Activated T-cell treated with anti-CD3 and anti-CD28 coated beads for 1 hour (primary cell): ENCODE measurements at places on chromosomes 12 and 14.

GRCh38 chr12:113065126-113066007 lies 8.8 kb downstream of the DTX1 start:
- DNase-seq, result no peak

GRCh38 chr12:112380663-112381405 lies 1.4 kb downstream of the HECTD4 start:
- no peak for DNase-seq

- DNase-seq, result no peak
Measured at GRCh38 chr14:34051966-34052657, 101.2 kb upstream of the EGLN3 start.

- no peak for DNase-seq
Measured at GRCh38 chr12:126726481-126727217, 1540.3 kb upstream of the TMEM132C start.

DNA sequence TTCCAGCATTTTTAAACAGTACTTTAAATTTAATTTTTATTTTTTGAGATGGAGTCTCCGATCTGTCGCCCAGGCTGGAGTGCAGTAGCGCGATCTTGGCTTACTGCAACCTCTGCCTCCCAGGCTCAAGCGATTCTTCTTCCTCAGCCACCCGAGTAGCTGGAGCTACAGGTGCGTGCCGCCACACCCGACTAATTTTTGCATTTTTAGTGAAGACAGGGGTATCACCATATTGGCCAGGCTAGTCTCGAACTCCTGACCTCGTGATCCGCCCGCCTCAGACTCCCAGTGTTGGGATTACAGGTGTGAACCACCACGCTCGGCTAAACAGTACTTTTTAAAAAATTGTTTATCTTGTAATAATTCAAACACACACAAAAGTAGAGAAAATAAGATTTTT lies 4.2 kb upstream of the FOXJ2 start:
- DNase-seq, result no peak

- no peak for DNase-seq
Measured at GRCh38 chr14:58919217-58919616, 269.2 kb upstream of the DAAM1 start.

DNA sequence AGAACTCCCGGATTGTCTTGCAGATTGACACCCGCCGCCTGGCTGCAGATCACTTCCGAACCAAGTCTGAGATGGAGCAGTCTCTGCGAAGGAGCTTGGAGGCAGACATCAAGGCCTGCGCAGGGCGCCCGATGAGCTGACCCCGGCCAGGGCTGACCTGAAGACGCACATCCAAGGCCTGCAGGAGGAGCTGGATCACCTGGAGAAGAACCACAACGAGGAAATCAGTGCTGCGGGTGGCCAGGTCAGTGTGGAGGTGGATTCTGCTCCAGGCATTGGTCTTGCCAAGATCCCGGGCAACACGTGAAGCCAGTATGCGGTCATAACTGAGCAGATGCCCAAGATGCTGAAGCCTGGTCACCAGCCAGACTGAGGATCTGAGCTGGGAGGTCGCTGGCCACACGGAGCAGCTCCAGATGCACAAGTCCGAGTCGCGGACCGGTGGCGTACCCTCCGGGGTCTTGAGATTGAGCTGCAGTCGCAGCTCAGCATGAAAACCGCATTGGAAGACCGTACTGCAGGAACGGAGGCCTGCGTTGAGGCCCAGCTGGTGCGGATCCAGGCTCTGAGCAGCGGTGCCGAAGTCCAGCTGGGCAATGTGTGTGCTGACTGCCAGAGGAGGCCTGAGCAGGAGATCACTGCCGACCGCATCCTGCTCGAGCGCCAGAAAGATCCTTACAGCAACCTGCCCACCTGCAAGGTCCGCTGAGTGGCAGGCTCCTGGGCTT lies 12.4 kb upstream of the A2M start:
- DNase-seq, result no peak

DNA sequence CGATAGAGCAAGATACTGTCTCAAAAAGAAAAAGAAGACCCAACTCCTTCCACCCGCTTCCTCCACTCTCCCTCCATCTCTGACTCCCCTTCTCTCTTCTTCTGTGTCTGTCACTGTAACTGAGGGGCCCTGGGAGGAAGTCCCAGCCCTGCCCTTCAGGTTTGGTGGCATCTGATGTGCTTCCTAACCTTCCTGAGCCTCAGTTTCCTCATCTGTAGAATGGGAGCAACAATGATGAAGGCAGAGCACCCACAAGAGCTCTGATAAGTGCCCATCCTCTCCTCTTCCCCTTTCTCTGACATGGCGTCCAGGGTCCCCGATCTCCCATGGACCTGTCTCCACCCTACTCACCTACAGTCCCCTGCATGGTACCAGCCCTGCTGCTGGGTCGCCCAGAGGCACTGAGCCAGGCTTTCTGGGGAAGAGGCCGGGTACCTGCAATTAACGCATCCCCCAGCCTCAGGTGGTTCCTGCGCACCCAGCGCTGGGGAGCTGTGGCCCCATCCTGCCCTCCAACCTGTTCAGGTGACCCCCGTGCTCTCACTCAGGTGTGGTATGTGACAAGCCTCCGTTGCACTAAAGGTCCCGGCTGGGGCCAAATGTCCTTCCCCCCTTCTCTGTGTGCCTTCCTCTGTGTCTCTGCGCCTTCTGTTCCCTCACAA lies 13.2 kb downstream of the FOXN4 start:
- DNase-seq, result no peak

DNA sequence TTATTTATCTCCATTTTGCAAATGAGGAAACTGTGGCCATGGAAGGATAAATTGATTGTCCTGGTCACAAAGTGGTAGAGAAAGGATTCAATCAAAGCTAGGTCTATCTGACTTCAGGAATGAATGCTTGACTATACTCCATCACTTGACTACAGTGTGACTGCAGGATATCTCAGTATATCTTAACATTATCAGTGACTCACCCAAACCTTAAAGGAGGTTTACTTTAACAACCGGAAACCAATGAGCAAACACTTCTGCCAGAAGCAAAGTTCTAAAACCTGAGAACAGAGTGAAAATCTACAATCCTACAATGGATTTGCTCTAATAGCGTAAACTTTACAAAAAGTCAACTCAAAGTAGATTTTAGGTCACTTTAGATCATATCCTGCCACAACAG lies 277.0 kb downstream of the CEP128 start:
- DNase-seq, result no peak

DNA sequence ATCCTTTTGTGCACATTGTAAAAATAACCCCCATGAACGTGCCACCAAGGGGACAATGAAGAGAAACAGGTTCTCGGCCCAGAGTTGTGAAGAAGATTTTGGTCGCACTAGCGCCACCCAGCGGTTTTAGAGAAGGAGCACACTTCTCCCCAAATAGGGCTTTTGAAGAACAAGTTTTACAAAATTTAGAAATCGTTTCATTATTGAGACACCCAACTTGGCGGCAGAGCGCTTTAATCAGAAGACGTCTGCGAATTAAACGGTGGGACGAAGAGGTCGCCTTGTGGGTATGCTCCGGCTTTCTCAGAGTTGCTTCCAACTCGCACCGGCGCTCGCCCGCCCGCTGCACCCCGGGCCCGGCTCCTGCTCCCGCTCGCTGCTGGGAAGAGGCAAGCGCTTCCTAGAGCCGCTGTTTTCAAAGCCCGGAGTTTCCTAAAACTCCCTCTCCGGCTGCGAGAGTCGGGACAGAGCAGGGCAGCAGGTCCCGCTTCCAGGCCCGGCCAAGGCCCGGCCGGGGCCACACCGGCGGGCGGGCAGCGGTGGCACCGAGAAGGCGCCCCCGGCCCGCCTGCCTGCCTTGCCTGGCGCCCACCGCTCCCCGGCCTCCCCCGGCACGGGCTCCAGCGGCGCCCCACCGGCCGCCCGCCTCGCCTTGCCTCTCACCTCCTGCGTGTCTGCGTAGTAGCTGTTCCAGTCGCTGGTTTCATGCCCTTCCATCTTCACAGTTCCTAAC lies 645 bp downstream of the FOXA1 start:
- DNase-seq, result no peak

DNA sequence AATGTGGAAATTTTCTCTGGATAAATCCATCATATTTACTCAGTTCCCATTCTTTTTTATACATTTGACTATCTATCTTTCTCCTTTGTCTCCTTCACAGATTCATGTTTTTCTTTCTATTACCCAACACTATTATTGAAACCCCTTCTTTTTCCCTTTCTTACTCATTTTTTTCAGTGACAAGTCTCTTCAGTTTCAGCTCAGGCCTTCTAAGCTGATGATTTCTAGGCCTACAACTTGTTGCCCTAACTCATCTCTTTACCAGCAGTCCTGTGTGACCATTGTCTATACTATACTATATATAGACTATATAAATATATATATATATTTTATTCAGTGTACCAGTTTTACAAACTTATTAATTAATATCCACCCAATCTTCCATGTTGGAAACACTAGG lies 31.8 kb downstream of the SLC16A7 start:
- DNase-seq, result no peak

DNA sequence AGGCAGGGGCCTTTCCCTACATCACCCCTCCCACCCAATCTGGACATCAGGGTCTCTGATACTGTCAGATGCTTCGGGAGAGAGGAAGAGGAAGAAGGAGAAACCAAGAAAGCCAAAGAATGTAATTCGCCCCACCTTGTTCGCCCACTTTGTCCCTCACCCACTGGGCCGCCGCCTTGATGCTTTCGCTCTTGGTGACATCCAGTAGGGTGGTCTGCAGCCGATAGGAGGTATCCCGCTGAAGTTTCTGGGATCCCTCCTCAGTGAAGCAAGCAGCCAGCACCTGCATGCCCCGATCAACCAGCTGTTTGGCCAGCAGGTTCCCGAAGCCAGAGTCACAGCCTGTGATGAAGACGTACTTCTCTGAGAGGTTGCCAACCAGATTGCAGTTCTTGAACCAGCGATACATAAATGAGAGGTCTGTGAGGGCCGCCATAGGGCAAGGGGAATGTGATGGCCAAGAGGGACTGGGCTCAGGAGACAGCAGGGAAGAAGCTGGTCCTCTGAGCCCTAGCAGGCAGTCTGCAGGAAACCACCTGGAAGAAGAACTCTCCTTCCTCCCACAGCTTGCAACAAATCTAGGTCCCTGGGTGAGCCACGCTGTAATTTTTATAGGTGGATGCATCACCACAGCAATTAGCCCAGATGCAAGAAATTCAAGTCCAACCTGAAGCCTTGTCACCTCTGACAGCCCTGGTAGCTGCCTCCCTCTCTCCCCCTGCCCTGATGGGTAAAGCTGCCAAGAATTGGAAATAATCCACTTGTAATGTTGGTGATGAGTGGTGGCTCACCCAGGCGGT lies at the start of gene SDR9C7:
Gene SDR9C7 (minus strand): TSS at position 583 of the 800 bp plus-strand sequence. CDS start 147 bp downstream, at position 436.
- no peak for DNase-seq

- no peak for DNase-seq
Measured at GRCh38 chr12:59067083-59067482, 146.8 kb upstream of the LRIG3 start.

DNA sequence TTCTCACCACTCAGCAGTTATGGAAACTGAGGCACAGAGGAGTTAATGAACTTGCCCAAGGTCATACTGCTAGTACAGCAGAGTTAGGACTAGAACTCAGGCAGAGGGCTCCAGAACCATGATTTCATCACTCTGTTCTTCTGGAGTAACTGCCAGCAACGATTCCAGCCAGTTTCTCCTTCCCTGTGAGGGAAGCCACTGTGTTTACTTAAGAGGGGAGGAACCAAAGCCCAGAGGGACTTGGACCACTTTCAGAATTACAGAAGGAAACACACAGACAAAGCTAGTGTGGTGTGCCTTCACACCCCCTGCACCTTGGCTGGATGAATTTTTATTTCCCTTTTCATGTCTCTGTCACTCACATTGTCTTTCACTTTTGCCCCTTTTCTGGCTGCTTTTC lies 398.2 kb downstream of the DPF3 start:
- no peak for DNase-seq

DNA sequence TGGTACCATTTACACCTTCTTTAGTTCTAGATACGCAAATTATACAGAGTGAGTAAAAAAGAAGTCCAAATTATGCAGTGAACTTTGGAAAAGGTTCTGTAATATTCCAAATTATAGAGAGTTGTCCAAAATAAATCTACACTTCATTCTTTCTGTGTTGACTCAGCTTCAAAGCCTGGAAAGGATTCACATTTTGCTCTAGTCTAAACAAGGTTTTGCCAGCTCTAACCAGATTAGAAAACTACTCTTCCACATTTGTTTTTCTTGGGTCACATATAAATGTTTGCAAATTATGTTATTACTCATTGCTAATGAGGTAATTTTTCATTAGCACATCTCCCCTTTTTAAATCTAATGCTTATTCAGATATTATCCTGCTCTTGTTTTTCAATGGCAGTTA lies 1562.4 kb upstream of the SEL1L start:
- DNase-seq, result no peak

GRCh38 chr12:48160807-48161206 lies 3.5 kb upstream of the ASB8 start:
- no peak for DNase-seq

GRCh38 chr14:89198544-89199329 lies 218.3 kb downstream of the FOXN3 start:
- DNase-seq, result no peak

DNA sequence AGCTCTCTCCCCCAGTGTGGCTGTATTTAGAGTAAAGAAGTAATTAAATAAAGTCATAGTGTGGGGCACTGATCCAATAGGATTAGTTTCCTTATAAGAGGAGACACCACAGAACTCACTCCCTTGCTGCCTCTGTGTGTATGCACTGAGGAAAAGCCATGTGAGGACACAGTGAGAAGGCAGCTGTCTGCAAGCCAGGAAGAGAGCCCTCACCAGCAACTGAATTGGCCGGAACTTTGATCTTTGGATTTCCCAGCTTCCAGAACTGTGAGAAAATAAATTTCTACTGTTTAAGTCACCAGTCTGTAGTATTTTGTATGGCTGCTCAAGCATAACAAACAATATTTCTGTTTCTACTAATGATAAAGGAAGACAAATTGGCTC lies 368.7 kb upstream of the PRICKLE1 start:
- DNase-seq, result no peak

GRCh38 chr12:123533672-123534643 lies at the start of gene RILPL1:
Gene RILPL1 (minus strand): TSS chr12:123533719. CDS start chr12:123533482, 237 bp downstream.
- peak; percentile 27 for DNase-seq

DNA sequence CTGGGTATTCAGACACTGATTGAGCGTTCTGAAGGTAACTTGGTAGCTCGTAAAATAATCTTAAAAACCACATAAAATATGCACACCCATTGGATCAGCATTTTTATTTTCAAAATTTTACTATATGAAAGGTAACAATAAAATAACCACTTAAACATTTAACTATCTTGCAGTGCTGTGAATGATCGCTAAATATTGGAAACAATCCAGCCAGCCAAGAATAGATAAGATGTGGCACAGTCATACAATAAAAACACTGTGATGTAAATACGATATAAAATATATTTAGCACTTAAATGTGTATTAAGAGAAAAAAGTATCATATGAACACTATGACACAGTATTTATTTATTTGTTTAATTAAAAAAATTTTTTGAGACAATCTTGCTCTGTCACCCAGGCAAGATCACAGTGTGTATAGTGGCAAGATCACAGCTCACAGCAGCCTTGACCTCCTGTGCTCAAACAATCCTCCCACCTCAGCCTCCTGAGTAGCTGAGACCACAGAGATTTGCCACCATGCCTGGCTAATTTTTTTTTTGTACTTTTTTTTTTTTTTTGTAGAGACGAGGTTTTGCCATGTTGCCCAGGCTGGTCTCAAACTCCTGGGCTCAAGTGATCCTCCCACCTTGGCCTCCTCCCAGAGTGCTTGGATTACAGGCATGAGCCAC lies 39.4 kb downstream of the SDR9C7 start:
- DNase-seq, result no peak

- no peak for DNase-seq
Measured at GRCh38 chr14:70847406-70848090, 38.2 kb upstream of the MAP3K9 start.

- no peak for DNase-seq
Measured at GRCh38 chr12:111569363-111570083, 29.6 kb downstream of the ATXN2 start.

GRCh38 chr14:60188115-60188514 lies 22.9 kb upstream of the DHRS7 start:
- no peak for DNase-seq

GRCh38 chr12:22272335-22273151 lies 62.0 kb downstream of the ST8SIA1 start:
- no peak for DNase-seq
